DMS53 (cell line): ENCODE measurements at places on chromosomes 11 and 22.

- no peak for DNase-seq
Measured at GRCh38 chr11:116653206-116653605, 119.6 kb downstream of the BUD13 start.

- no peak for DNase-seq
Measured at GRCh38 chr22:27197052-27197451, 539.7 kb downstream of the MIAT start.

DNA sequence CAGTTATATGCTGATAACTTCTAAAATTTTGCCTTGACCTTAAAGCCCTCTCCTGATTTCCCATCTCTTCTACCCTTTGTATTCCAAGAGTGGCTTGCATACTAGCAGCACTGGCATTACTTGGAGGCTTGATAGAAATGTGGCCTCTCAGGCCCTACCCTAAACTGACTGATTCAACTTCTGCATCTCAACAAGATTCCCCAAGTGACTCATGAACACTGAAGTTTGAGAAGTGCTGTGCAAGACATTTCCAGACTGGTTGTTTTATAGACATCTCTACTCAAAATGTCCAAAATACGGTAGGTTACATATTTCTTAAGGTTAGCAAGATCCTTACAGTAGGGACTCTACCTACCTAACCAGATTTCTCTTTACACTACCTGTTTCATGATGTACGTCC is 48.6 kb downstream of the SESN3 start:
- no peak for DNase-seq

DNA sequence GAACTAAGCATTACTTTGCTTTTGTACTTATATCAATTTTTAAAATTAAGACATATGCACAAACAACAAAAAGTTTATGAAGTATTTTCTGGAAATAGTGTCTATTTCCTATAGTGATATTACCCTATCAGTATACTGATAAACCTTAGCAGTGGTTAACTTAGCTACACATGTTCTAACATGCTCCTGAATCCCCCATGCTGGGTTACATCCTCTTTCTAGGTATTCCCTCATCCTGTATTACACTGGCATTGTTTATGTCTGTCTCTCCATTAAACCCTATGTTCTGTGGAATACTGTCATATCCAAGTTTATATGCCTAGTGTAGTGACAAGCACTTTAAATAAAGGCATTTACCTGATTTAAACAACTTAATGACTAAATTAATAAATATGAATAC is 1.8 kb upstream of the FAR1 start:
- DNase-seq = no peak

DNA sequence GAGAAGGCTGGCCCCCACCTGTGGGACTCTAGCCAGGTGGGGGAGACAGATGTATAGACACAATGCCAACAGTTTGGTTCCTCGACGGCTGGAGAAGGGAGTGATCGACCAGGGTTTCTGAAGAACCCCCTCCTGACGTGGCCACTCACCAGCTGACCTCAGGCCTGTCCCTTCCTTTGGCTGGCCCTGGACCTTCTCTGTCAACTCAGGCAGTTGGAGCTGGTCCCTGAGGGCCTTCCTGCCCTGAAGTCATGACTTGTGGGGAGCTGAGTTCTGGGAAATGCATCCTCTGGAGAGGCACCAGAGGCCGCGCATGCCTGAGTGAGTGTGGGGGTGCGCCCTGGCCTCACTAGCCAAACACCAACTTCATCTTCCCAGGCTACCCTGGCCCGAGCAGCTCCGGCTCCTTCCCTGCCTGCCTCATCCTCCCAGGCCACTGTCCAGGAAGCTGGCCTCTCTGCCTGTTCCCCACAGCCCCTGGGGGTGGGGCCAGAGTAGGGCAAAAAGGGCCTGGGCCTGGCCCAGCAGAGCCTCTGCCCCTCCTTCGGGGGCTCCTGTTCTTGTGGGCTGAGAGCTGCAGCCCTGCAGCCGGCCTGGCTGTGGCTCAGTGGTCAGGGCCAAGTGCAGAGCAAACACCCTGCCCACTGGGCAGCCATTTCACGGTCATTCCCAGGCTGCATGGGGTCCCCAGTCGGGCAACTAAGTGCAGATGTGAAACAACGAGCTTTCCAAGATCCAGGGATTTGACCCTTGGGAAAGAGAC is 23.6 kb downstream of the TXN2 start:
- no peak for DNase-seq

GRCh38 chr11:78666675-78667160 is 92.1 kb upstream of the NARS2 start:
- DNase-seq = no peak

DNA sequence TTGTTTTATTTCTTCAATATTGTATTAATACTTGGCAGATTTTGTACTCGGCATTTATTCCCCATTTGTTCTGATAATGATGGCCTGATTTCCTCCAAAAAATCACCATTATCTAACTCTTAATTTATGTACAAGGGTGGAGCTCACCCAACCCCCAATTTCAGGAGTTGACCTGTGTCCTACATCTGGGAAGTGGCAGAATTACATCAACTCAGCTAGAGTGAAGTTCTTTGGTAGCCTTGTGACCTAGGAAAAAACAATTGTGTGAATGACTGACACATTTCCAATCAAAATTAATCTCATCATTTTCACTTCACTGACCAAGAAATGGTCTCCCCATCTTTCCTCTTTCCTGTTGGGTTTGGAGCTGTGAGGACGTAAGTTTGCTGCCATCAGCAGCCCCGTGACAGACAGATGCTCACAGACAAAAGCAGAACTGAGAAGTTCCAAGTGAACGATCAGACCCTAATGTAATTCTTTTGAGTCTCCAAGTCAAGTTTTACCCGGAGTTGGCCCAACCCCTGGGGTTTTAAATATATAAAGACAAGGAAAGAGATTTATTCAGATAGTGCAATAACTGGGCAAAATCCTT is 16.6 kb upstream of the MS4A6E start:
- no peak for DNase-seq

- no peak for DNase-seq
Measured at GRCh38 chr11:66115638-66116301, 45.7 kb downstream of the PACS1 start.

- DNase-seq = no peak
Measured at GRCh38 chr11:76589964-76590950, 80.3 kb downstream of the LRRC32 start.

GRCh38 chr22:27540656-27541396 is 260.7 kb downstream of the MN1 start:
- no peak for DNase-seq

GRCh38 chr22:23085785-23086184 is 15.5 kb downstream of the GNAZ start:
- no peak for DNase-seq
